ENCODE measurements at places on chromosomes 5 and 9. TPM values are rescaled to one million over a fixed set of nuclear protein-coding genes. Genes with fewer than 3 reads are reported as not detected.

DNA sequence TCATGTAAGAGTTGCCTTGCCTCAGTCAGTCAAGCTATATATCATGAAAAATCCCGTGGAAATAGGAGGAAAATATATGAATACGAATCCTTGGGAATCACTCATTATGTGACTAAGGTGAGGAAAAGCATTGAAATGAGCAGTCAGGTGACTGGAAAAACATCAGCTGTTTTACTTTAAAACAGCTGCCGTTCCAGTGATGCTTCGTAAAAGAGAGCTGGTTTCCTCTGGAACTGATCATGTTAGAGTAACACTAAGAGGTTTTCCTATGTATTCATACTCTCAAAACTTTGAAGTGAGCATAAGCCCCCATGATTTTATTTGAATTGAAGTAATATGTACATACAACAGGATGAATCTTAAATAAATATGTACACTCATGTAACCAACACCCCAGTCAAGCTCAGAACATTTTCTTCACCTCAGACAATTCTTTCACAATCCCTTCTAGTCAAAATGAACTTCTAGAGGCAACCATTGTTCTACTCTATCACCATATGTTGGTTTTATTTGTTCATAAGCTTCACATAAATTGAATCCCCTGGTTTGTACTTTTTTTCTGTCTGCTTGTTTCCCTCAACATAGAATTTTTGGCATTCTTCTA, 107.7 kb downstream of the SLC25A46 start:
- DNase-seq, result no peak

- DNase-seq, result no peak
Measured at GRCh38 chr9:109806506-109807115, 26.6 kb downstream of the PALM2AKAP2 start.

DNA sequence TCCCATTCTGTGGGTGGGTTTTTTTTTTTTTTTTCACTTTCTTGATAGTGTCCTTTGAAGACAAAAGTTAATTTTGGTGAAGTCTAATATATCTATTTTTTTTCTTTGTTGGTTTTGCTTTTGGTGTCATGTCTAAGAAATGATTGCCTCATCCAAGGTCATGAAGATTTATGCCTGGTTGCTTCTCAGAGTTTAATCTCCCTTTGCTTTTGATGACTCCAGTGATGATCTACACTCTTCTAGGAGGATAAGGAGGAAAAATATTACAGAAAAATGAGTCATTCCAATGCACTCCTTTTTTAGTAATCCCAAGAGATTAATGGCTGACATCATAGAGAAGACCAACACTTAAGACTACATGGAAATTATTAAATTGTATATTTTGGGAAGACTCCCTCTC, 79.7 kb upstream of the ICE1 start:
- DNase-seq, result no peak

- no peak for DNase-seq
Measured at GRCh38 chr5:142059304-142059940, 46.6 kb upstream of the GNPDA1 start.

DNA sequence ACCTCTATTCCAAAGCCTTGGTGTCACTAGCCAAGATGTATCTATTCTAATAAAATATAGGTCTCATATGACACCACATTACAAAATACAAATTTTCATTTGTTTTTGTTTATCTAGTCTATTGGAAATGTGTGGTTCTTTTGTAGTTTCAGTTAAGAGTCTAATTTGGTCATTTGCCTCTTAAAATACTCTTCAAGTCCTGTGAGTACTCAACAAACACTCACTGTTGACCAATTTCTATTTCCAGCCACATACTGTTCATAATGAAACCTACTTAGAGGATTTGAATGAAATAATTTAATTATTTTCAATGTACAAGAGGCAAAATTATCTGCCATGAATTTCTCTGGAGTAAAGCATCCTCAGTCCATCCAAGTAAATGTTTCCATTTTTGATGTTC, 40.6 kb downstream of the SLC1A3 start:
- no peak for DNase-seq

- DNase-seq, result no peak
Measured at GRCh38 chr9:32378496-32378895, 5.9 kb upstream of the ACO1 start.

- DNase-seq, result no peak
Measured at GRCh38 chr9:136563646-136564325, 17.9 kb upstream of the NOTCH1 start.

GRCh38 chr9:76732341-76732958, 31.8 kb upstream of the PCA3 start:
- no peak for DNase-seq

DNA sequence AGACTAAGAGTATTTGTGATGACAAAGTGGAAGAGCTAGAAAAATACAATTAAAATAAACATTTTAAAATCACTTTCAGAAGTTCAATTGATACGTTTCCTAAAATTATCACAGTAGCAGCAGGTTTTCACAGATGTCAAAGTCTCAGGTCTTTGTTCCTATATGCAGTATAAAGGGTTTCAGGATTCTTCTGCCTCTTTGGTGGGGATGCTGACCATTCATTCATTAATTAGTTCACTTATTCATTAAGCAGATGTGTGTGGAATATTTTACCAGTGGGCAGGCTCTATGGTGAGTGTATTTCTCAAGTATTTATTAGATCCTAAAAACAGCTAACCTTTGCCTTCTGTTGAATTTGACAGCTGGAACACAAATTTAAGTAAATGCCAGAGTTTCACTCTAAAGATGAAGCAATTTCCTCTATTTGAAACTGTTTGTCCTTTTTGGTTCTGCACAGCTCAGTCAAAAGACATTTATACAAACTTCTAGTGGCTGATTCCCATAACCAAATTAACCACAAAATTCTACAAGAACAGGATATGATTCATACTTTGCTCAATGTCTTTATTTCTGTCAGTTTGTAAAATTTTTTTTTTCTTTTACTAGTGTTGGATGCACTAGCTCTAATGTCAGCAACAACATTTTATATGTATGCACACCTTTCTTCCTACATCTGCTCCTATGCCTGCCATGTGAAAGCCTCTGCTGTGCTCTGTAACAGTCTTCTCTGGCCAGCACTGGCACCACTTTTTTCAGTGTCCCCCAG, 75.9 kb upstream of the PRR16 start:
- no peak for DNase-seq

The NAA35 gene
- total RNA-seq, result 21.0 TPM

The TMED7 gene
- total RNA-seq, result 79.1 TPM

The SOWAHA gene
- 0.08 TPM for total RNA-seq

The ANKRD20A1 gene
- total RNA-seq, result 0.59 TPM

The DIPK1B gene
- 28.3 TPM for total RNA-seq

The ESM1 gene
- total RNA-seq, result 0.81 TPM

The POLK gene
- 26.6 TPM for total RNA-seq

The PSMD5 gene
- 13.5 TPM for total RNA-seq

The DDX4 gene
- not detected for total RNA-seq

Data from cardiac septum (tissue), 1 donor.